ENCODE measurements at places on chromosomes 13 and 19.

DNA sequence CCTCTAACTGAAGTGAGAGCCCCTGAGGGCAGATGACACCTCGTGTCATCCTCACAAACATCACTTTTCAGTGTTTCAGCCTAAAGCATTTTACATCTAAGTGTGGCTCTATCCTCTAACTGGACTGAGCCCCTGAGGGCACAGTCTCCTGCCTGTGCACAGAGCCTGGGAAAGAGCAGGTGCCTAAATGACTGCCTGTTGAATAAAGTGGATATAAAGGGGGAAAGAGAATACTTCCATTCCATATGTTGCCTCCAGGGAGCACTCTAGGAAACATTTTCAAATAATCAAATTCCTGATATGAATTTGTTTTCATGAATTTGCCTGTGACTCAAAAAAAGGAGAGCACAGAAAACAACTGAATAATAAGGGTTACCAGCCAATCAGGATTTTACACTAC, 32.2 kb downstream of the CNMD start:
- DNase-seq = no peak

DNA sequence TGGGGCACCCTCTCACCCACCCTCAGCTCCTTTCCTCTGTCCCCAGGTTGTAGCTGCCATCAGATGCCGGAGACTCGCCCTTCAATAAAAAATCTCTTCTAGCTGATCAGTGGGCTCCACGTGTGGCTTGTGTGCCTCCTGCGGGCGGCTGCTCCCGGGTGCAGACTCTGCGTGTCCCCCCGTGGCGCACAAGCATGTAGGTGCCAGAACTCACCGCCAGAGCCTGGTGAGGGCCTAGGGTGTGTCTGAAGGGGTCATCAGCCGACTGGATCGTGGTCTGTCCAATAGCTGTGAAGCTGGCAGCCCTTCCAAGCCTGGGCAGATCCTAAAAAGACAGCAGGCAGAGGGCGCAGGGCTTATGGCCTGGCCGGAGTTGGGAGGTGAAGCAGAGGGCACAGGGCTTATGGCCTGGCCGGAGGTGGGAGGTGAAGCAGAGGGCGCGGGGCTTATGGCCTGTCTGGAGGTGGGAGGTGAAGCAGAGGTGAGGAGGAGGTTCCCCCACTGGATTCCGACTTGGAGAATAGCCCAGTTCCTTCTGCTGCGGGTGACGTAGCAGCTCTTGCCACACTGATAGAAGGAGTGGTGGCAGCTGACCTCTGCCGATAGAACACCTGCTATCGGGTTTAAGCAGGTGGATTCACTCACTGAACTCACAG, 11.7 kb downstream of the NOP53 start:
- DNase-seq = no peak

GRCh38 chr19:29624489-29625185, 18.6 kb downstream of the POP4 start:
- DNase-seq = no peak

GRCh38 chr13:68007576-68007975, 777.4 kb upstream of the PCDH9 start:
- DNase-seq = no peak

DNA sequence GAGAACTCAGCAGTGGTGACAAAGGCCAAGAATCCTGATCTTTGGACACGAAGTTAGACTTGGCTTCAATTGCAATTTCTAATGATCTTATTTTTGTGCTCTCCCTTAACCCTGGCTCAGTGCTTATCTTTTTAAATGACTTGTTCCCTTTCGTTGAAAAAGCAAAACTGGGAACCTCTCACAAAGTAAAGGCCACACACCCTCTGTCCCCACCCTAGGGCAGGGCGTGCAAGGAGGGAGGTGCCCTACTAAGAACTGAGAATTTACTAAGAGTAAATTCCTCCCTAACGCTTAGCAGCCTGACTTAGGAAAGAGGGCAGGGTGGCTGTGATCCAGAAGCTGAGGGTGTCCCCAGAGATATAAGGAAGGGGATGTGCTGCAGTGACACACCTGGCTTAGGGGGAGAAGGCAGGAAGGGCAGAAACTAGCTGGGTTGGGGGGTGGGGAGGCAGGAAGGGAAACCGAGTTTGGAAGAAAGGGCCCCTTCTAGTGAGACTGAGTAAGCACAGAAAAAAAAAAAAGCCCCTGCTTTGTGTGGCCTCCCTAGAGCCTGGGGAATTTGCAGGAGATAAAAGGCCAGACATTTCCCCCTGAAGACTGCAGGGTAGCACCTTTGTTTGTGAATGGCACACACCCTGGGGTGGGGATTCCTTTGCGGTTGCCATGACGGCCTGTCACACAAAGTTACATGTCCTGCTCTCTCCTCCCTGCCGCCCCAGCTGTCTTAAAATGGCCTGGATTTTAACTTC, 435.1 kb downstream of the EFNB2 start:
- DNase-seq = no peak

DNA sequence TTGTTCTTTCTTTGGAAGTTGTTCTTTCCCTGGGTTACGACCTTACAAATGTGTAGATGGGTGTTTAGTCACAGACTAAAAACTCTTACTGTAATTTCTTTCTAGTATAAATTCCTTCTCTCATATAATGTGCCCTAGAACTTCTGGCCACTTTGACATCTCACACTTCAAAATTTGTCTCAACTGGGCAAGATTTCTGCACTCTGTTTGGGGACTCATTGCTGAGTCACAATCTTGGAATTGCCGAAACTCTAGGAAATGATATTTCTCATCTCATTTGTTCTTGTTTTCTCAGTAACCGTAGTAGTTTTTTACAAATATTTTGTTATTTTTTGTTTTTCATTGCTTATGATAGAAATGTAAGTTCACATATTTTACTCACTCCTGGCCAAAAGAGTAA, 2523.2 kb upstream of the PCDH20 start:
- DNase-seq = peak; percentile 10

- DNase-seq = no peak
These were observed 853.2 kb downstream of the UQCRFS1 start for GRCh38 chr19:28359431-28360414.

DNA sequence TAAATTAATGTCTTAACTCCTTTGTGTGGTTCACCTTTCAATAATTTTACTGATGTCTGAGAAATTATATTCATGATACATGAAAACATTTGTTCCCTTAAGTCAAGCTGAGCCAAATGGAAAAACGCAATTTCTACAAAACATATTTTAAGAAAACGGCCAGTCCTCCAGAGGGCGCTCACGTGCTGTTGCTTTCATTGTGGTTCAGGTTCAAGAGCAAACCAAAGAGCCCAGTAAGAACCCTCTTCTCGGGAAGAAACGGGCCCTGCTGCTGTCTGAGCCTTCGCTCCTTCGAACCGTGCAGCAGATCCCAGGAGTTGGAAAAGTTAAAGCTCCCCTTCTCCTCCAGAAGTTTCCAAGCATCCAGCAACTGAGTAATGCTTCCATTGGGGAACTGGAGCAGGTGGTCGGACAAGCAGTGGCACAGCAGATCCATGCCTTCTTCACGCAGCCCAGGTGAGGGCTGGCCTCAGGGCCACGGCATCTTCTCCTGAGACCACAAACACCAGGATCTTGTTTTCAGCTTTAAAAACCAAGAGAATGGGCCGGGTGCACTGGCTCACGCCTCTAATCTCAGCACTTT, 4.3 kb downstream of the FAAP24 start:
- peak; percentile 55 for DNase-seq

GRCh38 chr19:10037367-10037766, 24.1 kb downstream of the RDH8 start:
- DNase-seq = no peak

DNA sequence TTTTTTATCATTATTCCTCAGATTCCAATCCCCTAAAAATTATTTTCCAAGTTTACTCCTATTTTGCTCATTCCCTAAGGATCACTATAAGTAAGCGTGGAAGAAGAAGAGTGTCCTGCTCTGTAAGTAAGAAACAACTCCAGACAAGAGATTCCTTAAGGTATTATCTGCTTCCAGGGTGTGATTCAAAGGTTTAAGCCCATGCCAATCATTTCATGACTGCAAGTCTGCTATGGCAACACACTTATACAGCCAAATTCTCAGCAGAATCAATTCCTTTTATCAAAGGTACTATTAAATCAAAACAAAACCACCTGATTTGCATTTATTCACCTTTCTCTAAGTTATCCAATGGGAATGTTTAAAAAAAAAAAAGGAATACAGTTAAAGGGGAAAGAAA, 43.7 kb downstream of the FOXO1 start:
- DNase-seq = no peak

- no peak for DNase-seq
These were observed 39.3 kb downstream of the TM9SF2 start for GRCh38 chr13:99540530-99540929.

- peak; percentile 45 for DNase-seq
These were observed 129.8 kb downstream of the DLEU7 start for GRCh38 chr13:50713523-50714248.

DNA sequence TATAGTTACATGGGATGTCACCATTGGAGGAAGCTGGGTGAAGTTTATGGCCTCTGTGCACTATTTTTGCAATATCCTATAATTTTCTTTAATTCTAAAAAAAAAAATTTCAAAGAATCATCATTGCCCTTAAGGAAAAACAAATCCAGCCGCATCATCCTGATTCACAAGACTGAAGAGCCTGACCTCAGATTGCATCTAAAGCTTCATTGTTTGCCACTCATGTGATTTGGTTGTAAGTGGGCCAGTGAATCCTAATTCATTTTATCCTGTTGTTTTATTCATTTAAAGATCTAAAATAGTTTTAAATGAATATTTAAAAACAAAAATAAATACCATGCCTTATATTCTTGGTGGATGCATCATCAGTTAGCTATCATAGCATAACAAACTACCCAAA, 504.5 kb downstream of the TBC1D4 start:
- no peak for DNase-seq

DNA sequence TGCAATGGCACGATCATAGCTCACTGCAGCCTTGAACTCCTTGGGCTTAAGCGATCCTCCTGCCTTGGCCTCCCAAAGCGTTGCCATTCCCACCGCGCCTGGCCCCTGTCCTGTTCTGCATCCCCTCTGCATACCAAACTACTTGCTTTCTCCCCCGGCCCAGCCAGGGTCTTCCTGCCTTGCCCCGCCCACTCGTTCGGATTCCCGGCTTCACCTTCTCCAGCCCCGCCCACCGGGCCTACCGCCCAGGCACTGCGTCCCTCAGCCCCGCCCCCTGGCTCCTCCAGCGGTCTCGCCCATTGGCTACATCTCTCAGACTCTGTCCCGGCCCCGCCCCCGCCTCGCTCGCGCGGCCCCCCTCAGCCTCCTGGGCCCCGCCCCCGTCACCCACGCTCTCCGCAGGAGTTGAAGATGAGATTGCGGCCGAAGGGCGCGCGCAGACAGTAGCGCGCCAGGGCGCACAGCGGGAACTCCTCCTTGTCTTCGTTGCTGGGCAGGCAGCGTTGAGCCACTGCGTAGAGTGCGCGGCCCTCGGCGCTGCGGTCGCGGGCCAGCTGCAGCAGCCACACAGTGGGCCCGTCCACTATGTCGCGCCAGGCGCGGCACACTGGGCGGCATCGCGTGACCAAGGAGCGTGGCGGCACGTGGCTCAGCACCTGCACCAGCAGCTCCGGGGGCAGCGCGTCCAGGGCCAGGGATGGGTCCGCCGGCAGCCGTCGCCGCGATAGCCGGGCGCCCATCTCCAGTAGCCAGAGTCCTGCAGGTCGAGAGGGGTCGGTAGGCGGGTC, 19.0 kb downstream of the MRPS12 start:
- DNase-seq = peak; percentile 37

- no peak for DNase-seq
These were observed 72.7 kb upstream of the SLITRK1 start for GRCh38 chr13:83955011-83955410.

- DNase-seq = no peak
These were observed 17.1 kb upstream of the PSMC4 start for GRCh38 chr19:39953915-39954314.

DNA sequence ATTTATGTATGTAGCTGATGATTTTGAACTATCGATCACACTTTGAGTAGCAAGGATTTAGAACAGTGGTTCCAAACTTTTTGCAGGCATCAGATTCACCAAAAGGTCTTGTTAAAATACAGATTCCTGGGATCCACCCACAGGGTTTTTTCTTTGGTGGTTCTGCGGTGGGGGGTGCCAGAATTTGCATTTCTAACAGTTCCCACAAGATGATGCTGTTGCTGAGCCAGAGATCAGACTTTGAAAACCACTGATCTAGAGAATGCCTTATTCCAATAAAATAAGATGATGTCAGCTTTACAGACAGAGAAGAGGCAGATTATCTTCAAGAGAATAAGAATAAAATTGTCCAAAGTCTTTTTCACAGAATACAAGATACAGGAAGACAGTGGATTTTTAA, 80.9 kb upstream of the SHISA2 start:
- DNase-seq = no peak

GRCh38 chr19:34316741-34317301, 48.2 kb upstream of the GPI start:
- peak; percentile 46 for DNase-seq

DNA sequence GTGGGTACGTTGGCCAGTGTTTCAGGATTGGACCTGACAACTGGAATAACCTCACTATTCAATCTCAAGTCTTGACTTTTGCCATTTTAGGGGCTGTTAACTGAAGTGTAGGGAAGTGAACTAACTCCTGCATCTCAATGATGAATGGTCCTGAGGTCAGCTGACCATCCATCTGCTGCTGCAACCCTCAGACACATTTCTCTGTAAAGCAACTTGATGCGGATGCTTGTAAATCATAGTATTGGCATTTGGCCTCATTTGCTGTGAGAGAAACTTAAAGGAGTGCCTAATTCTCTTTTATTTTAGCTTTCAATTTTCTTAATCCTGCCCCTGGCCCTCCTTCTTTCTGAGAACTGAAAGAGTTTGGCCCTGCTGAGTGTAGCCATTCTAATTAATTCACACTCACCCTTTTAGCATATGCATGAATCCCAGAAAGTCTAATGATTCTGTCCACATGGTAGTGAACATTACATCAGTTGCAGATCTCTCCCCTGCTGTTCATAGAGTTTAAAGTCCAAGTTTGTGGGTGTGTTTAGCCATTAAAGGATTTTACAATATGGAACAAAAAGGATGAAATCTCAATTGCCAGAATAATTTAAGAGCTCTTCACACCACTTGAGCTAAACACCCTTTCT, 1531.4 kb upstream of the SLC10A2 start:
- no peak for DNase-seq

GRCh38 chr13:102863590-102863989, 17.8 kb downstream of the ERCC5 start:
- DNase-seq = no peak

DNA sequence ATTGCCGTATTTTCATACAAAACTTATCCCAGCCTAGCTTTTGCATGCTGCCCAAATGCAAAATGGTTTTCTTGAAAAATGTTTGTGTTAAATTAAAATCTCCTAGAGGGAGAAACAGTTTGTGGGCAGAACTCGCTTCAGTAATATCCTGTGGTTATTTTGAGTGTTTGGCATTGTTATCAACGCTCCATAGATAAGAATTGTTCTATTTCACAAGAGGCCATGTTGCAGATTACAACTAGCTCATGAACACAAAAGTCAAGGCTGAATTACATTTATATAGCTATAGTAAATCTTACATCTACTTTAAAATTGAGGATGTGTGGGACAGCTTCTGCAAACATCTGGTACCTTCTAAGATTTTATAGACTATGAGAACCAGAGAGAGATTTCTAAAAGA, 447.9 kb downstream of the DCT start:
- no peak for DNase-seq

DNA sequence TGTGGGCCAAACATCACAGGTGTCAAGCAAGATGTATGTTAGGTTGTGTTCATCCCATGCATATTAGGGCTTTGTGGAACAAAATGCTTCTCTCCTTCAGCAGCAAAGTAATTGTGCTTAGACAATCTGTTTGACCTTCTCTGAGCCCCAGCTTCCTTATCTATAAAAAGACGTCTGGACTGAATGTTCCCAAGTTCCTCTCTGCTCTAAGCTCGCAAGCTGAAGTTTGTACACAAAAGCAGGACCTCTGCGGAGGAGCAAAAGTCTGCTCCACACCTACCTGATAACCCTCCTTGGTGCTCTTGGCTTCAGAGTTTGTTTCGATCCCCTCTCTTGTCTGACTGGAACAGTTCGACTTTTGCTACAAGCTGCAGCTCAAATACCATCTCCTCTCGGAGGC, 95.7 kb upstream of the UBL3 start:
- no peak for DNase-seq

Data from smooth muscle cell of the brain vasculature (primary cell).